Activated T-helper 17 cell treated with anti-CD3 and anti-CD28 coated beads, Interleukin-2, amount 50 U/mL, for 72 hours (primary cell): ENCODE measurements at places on chromosomes 7 and 10.
A peak's percentile ranks its signal among the peaks of the same experiment; 100 is the strongest.

- ATAC-seq = no peak
Observed at GRCh38 chr7:51606601-51607154, 290.1 kb upstream of the COBL start.

DNA sequence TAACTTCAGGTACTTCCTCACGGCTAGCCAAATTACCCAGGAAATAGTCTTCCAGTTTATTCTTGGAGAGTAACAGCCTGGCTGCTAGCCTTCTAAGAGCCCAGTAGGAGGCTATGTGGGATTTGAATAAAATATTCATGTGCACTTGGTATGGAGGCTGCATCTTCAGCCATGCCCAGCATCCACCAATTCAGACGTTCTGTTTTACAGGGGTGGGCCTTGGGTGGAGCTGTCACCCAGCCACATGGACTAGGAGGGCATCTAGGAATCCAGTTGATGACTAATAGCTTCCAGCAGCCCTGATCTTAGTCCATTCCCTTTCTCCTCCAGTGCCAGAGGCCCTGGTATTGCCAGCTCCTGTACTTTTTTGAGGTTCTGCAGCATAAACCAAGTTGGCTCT lies 66.3 kb upstream of the ZRANB1 start:
- ATAC-seq = no peak

DNA sequence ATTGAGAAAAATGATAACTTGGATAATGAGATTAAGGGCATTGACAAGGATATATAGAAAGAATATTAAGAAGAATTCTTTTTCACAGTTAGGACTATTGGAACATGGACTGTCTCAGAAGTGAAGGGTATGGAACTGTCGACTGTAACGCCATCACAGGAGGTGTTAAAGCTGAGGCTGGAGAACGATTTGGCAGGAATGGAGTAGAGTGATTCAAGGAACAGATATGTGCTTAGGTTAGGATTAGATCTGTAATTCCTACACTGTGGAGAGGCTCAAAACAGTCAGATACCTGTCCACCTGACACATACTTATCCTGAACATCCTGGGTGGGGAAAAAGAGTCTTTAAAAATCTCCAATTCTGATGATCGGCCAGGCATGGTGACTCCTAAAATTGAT lies 30.9 kb downstream of the RHOBTB1 start:
- ATAC-seq = no peak

DNA sequence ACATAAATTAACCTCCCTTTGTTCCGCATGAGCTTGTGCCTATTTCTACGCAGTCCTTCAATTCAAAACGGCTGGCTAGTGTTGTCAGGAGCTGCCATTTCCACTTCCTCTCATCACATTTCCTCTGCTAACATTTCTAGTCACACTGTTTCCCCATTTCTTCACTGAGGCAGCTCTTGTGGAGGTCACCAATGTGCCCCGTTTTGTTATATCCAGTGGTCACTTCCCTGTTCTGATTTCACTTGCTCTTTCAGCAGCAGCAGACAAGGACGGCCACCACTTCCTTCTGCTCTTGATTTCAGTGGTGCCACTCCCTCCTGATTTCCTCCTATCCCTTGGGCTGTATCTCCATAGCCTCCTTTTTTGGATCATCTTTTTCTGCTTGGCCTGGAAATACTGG lies 64.8 kb upstream of the SEC61G start:
- no peak for ATAC-seq

DNA sequence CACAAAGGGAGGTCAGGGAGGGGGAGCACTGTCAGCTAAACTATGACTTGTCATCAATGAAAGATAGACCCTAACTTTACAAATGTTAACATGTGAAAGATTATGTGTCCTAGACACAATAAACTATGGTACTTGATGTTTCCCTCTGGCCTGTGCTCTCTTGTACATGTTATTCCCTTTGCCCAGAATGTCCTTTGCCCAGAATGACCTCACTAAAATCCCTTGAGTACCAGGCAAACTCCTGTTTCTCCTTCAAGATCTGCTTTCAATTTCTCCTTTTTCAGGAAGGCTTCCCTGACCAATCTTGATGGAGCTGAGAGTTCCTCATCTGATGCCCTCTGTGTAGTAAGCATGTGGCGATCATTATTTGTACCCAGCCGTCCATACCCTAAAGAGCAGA lies 143.1 kb downstream of the ZNF365 start:
- no peak for ATAC-seq

DNA sequence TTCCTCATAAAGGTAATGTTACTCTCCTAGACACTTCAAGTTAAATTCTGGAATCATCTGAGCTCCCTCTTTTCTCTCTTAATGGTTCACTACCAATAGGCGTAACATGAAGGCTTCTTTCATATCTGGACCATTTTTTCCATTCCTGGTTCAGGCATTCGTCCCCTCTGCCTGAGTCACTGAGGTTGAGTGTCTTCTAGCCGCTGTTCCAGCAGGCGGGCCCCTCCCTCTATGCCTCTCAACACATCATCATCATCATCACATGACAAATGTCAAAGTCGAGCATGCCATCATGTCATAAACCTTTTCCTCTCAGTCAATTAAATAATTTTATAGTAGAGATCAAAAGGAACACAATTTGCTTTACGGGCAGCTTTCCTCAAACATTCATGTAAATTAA lies 168.9 kb upstream of the ASAH2 start:
- no peak for ATAC-seq

DNA sequence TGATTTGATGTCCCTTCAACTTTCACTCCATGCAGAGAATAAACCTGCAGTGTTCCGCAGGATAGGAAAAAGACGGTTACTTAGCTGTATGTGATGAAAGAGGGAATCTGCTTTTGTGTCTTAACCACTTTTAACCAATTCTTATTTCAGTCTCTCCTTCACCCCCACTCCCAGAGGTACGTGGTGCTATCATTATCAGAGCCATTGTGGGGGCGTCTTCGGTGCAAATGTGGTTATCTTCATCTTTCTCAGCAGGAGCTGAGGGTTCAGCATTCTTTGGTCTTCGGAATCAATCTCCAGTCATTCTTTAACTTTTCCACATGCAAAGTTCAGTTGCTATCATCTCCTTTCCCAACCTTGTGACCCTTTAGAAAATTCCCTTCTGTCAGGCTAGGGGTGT lies 219.9 kb upstream of the LYZL1 start:
- no peak for ATAC-seq

DNA sequence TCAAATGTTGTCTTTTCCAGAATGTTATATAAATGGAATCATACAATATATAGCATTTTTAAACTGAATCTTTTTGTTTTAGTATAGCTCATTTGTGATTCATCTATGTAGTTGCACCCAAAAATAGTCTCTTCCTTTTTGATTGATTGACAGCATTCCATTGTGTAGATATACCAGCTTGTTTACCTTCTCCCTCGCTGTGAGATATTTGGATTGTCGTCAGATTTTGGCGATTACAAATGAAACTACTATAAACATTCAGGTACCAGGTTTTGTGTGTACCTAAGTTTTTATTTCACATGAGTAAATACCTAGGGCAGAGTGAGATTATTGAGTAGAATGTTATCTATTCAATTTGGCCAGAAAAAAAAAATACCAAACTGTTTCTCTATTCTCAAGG lies 584.7 kb upstream of the SORCS1 start:
- no peak for ATAC-seq

DNA sequence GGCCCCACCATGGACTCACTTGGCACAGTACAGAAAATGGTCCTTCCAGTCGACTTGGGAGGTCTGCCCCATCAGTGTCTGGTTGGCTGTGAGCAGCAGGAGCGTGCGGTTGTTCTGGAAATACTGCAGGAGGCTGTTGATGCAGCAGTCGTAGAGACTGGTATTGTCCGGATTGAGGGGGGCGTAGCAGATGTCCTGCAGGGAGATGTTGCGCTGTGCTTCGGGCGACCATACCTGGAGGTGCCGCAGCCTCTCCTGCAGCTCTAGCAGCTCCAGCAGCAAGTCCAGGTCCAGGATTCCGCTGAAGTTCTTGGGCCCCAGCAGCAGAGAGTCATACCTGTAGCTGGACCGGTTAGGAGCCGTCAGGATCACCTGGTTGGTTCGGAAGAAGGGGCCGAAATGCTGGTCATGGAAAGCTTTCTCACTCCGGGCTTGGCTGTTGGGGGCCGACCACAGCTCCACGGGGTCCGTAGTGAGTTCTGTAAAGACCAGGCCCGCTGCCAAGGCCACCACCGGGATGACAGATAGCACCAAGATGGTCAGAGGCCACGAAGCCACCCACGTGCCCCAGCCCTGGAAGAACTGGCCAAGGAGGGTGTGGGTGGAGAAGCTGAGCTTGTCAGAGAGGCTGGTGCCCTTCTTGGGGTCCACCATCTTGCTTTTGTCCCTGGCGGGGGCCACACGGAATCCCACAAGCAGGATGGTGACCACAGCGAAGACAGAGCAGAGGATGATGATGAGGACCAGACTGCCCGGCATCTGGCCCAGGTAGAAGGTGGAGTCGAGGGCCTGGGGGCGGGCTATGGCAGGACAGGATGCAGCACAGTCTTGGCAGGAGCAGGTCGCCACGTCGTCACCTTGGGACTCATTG lies 2.1 kb downstream of the NPC1L1 start:
- ATAC-seq = no peak

GRCh38 chr7:99579956-99580777 lies 17.9 kb upstream of the TMEM225B start:
- peak; percentile 70 for ATAC-seq
